ENCODE measurements at places on chromosomes 2 and 18.

- DNase-seq = no peak
These were observed 20.9 kb upstream of the TANK start for GRCh38 chr2:161139098-161139987.

GRCh38 chr2:8380566-8380965 is 301.3 kb upstream of the ID2 start:
- no peak for DNase-seq

DNA sequence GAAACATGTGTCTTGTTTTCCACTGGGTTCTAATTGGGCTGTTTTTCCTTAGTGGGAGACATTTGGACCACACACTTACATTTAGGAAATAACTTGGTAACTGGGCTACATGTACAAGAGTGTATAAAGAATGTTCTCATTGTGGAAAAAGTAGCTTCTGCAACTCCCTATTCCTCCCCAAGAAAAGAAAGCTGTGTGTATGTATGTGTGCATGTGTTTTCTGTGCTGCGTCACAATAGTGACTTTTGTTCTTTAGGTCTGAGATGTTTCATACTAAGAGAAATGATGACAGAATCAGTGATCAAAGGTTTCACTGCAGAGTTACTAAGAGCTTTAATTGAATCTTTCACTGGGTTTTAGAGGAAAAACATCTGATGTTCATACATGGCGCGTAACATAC is 82.7 kb downstream of the TANC1 start:
- no peak for DNase-seq

- DNase-seq = no peak
These were observed 161.3 kb downstream of the MTCL1 start for GRCh38 chr18:8866679-8867078.

GRCh38 chr18:6921571-6921970 is 192.1 kb downstream of the ARHGAP28 start:
- no peak for DNase-seq

DNA sequence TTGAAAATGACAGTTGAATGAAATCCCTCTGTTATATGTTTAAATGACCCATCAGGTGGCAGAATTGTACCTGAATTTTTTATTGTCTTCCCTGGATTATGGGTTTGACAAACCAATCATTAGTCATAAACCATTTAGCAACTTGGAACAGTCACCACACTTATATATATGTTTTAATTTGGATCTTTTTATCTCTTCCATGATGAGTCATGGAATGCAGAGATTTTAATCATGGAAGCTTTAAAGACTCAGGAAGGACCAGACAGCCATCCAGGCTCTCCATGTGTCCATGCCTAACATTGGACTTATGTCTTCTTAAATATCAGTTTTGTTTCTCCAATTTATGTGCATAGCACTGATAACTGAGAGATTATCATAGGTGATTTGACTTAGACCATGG is 188.3 kb upstream of the ZSWIM2 start:
- DNase-seq = no peak

GRCh38 chr2:88077080-88077479 is 9.5 kb downstream of the SMYD1 start:
- DNase-seq = no peak

- DNase-seq = no peak
These were observed 1.9 kb downstream of the PID1 start for GRCh38 chr2:229269146-229269545.

DNA sequence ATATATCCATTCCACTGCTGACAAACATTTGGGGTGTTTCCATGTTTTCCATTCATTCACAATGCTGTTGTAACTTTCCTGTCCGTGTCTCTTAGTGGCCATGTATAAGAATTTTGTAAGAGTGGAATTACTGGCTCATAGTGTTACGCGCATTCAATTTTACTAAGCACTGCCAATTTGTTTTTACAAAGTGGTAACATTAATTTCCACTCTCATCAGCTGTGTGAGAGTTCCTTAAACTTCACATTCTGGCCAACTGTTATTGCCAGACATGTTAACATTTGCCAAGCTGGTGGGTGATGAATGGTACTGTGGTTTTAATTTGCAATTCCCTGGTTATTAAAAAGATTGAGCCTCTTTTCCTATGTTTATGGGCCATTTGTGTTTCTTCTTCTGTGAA is 134.2 kb downstream of the DTNB start:
- DNase-seq = no peak

GRCh38 chr18:25443776-25444175 is 91.8 kb upstream of the ZNF521 start:
- DNase-seq = no peak

DNA sequence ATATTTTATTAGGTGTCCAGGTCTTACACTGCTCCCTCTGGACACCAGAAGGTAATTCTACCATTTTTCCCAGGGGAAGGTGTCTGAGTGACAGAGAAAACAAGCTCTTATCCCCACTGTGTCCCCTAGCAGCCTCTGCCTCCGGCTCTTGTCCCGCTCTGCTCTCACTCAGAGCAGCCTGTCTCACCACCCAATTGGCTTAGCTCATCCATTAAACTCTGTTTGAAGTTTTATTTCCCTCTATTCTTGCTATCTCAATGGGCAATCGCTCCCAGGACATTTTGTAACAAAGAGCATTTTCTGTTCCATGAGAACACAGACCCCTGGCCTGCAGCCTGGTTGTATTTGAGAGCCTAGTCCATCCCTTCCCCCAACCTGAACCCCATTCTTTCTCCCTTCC is 90.6 kb upstream of the LDAH start:
- DNase-seq = no peak

- DNase-seq = no peak
These were observed 86.8 kb downstream of the SEMA4F start for GRCh38 chr2:74740741-74741431.

- no peak for DNase-seq
These were observed 283.1 kb downstream of the PHLPP1 start for GRCh38 chr18:62998443-62998842.

DNA sequence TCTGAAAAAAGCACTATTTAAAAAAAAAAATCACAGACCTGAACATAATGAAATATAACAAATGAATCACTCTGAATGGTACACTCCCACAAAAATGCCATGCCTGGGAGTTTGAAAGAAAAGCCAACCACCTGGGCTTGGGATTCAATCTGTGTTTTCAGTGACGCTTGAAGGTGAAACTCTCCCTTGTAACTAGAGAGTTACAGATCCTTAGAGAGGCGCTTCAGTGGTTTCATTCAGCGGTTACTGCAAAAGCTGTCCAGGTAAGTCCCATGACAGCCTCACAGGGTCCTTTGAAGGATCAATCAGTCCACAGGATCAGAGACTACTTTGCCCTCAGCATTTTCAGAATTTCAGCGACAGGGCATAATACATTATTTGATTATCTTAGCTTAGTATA is 627.3 kb downstream of the IRS1 start:
- no peak for DNase-seq

Measured in stimulated activated CD4-positive, alpha-beta T cell treated with anti-CD3 and anti-CD28 coated beads, Interleukin-12 subunit alpha, Interleukin-12 subunit beta, amount 100 ng/mL, for 48 hours (primary cell).